ENCODE measurements at places on chromosomes 4 and X.

GRCh38 chrX:125532411-125533089 lies 212.9 kb downstream of the TEX13C start:
- DNase-seq, result no peak

- no peak for DNase-seq
Measured at GRCh38 chr4:186624951-186625350, 69.6 kb upstream of the MTNR1A start.

GRCh38 chr4:8559524-8560264 lies 20.5 kb upstream of the GPR78 start:
- DNase-seq, result no peak

DNA sequence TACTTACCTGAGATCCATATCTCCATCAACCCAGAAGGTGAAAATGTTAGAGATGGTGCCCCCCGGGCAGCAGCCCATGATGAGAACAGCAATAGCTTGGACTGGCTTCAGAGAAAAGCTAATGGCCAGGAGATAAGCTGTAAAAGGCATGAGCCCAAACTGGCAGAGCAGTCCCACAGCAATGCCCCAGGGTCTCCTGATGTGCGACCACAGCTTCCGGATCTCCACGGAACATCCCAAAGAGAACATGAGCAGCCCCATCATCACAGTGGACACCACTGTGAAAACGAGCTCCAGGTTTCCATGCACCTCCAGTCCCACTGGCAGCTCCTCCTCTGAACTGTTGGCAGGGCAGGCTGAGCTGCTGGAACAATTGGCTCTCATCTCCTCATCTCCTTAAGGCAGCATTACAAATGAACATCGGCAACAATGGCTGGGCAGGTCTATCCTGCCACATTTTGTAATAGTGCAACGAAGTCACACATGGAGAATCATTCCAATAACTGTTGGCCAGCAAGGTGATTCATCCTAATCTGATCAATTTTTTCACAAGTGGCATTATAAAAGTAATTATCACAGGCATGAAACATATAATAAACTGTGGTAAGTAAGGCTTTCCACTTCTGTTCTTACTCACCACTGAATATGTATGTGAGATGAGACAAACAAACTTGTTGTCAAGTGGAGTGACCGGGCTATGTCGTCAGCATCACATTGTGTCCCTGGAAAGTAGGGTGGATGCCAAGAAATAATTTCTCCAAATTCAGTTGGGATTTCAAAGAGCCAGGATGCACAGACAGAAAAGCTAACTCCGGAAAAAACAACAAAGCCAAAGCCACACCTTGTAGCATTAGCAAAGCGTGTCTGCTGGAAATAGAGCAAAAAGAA lies at the start of gene SLC10A6:
SLC10A6 (minus strand) TSS at position 653 of the 888 bp plus-strand sequence; CDS start at position 384, 269 bp downstream.
- DNase-seq, result no peak

DNA sequence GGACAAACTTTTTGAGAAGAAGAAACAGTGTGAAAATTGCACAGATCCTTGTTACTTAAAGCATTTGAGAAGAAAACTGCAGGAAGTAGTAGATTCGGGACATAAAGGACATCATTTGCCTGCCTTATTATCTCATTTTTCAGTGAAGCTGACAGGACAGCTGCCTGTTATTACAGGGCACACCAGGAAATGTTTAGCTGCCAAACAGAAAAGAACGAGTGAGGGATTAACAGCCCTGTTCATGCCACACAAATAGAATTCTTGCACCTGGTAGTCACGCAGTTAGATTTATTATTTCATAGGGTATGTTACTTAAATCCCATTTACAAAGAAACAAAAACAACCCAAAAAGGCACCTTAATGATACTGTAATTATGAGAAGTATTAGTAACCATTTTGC lies 100.6 kb downstream of the CHIC2 start:
- DNase-seq, result peak; percentile 96

DNA sequence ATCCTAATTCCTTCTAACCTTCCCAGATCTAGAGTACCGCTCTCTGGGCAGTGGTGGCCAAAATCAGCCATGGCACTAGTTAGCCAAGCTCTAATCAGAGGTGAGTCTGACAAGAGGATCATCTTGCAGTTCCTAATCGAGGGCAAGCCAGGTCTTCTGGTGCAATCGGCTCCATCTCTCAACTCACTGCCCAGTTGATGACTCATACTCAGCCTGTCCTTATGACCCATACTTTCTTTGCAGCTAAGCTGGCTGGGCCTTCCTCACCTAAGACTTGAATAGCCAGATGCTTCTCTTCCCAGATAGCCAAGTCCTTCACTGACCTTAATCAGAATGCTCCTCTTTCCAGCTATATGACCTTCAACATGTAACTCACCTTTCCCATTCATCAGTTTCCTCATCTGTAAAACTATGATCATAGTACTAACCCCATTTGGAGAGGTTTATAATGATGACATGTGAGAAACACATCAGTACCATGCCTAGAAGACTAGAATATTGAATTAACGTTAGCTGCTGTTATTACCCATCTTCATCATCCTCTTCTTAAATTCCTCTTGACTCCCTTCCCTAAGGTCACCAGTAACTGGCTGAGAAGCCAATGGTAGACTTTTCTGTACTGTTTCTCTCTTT lies 57.1 kb downstream of the RELL1 start:
- DNase-seq, result no peak

DNA sequence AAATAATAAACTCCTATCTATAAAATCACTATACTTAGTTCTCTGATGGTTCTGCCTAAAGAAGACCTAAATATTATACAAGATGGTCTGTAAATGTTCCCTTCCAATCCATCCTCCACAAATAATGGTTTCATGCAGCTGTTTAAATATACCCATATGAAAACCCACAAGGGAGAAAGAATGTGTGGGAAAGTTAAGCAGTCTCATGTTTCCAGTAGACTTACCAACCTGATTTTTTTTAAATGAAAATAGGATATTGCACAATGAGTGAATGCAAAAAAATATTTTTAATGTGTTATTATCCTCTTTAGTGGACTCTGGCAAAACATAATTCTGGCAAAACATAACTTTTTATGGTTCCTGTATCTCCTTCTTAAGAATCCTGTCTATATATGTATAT lies 23.3 kb downstream of the CAMK2D start:
- DNase-seq, result no peak

DNA sequence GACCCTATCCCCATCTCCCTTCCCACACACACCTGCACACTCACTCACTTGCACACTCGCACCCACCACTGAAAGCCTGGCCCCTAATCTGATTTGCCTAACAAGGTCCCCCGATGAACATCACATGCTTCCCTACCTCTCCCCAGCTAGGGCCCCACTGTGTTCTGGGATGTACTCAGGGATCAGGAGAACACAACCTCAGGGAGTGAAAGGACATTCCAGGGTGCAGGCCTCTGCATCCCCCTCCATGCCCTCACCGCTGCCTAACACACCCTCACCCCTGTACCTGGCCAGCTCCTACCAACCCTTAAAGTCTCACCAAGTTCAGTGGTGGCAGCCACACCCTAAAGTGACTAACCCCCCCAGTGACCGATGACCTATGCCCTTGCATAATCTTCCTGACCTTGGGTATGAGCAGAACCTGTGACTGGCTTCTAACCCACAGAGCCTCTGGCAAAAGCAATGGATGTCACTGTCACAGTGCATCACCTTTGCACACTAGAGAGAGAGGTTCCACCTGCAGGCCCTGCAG lies 2.4 kb upstream of the AFAP1 start:
- DNase-seq, result no peak

- no peak for DNase-seq
Measured at GRCh38 chr4:41141900-41142299, 72.4 kb downstream of the APBB2 start.

DNA sequence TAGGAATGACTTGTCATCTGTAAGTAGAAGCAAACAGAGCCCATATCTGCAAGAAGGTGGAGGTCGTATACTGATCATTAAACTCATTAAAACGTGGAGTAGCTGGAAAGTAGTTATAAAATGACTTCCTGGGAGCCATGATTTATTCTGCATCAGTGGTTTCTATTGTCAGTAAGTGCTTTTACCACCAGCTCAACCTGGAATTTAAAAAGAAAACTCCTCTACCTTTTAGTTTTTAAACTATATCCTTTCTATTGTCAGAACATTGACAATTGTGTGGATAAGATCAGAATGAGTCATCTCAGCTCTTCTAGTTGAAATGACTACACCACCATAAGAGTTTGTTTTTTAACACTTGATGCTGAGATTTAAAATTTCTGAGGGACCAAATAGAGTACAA lies 651.2 kb upstream of the GALNT7 start:
- DNase-seq, result peak; percentile 36

- no peak for DNase-seq
Measured at GRCh38 chrX:135541351-135541750, 20.9 kb downstream of the INTS6L start.

- no peak for DNase-seq
Measured at GRCh38 chr4:151267822-151268535, 9.0 kb upstream of the PRSS48 start.

DNA sequence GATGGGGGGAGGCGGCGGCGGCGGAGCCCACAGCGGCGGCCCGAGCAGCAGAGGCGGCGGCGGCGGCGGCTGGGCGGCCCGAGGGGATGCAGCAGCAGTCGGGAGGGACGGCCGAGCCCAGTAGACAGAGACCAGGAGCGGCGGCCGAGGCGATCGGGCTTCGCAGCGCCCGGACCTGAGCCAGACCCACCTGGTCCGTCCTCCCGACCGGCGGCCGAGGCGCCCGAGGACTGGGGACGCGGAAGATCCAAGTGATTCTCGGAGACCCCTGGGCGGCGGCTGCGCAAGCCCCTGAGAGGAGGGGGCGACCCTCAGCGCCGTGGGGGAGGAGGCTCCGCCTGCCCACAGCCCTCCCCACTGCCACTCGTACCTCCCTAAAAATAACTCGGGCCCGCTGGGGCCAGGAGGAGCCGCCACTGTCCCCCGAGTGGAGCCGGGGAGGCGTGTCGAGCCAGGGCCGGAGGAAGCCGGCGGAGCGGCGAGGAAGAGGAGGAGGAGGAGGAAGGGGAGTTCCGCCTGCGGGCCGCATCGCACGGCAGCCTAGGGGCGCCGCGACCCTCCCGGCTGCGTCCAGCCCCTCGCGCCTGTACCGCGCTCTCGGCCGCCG lies 608 bp downstream of the RAPGEF2 start:
- peak; percentile 3 for DNase-seq

DNA sequence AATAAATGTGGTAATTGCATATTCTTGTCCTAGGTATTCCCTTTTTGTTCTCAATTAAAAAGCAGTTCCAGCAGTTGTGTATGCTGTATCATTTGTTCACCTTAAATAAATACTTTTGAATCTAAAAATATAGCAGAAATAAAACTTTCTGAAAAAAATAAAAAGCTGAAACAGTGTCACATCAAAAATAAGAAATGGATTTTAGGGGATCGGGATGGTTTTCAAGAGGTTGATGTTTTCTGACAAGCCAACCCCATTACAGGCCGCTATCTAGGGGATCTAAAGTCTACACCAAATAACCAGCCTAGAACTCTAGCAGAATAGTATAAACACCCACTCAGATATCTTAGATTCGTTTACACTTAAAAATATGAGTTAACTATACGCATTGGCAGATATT lies 95.4 kb upstream of the MAML3 start:
- no peak for DNase-seq

DNA sequence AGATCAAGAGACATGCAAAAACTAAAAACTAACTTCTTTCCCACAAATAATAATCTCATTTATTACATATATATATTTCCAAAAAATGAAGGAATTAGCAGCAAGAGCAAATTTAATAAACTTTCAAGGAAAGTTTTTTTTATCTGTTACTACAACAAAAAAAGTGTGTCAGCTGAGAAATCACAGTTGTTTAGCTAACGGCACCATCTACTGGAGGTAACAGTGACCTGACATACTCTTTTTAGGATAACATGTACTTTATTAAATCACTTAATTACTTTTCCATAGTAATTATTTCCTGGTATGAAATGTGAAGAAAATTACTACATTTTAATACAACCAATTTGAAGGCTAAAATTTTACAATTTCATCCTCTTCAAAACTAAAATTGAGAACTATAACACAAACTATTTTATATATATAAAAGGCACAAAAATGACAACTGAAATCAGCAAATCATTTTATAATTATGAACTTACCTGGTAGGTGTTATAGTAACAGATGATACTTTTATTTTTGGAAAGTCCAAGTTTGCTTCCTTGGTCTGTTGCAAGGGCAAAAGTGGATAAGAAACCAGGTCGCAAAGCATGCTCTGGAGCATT lies 9.1 kb downstream of the LAMTOR3 start:
- peak; percentile 4 for DNase-seq

DNA sequence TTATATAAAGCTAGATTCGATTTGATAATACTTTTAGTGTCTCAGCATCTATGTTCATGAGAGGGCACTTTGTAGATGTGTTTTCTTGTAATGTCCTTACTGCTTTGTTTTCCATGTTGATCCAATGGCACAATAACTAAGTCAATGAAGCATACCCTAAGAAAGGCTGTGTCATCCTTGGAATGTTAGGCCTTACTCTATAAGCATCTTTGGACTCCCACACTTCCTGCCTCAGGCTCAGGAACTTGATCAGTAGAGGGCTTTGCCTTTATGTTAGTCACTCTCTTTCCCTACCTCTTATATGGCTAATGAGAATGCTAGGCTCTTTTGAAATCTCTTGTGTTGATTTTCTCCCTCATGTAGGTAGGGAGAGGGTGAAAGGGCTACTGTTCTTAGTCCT lies 33.2 kb upstream of the EDA2R start:
- no peak for DNase-seq

DNA sequence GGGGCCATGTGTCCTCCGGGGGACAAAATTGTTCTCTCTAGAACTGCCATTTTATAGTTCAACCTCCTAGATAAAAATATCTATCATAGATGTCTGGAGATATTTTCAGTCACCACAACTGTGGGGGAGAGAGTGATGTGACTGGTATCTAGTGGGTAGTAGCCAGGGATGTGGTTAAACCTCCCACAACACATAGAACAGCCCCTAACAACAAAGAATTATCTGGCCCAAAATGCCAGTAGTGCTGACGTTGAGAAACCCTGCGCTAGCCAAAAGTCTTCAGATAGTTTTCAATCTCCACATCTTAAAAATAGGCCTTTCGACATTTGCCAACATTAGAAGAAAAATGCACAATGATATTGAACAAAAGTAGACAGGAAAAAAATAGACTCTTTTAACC lies 19.0 kb upstream of the SUPT20HL2 start:
- DNase-seq, result no peak

- no peak for DNase-seq
Measured at GRCh38 chr4:147855571-147856009, 123.7 kb downstream of the ARHGAP10 start.

- DNase-seq, result no peak
Measured at GRCh38 chr4:94669672-94670664, 87.8 kb upstream of the BMPR1B start.

DNA sequence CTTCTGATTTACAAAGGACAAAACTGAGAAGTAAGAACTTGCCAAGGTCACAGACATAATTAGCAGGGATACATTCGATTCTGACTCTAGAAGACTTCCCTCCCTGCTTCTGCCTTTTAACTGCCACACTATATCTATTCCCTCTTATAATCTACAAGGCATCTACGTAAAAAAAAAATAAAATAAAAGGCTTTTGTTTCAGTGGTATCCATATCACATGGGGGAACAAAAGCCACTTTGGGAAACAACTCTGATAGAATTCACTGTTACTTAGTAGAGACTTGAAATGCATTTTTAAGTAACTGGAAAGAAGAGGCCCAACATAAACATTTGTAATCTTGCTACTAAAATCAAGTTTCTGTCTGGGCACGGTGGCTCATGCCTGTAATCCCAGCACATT lies 247.2 kb downstream of the SCFD2 start:
- DNase-seq, result no peak

Data from NCI-H2081 (cell line).